SW 1271 (cell line): ENCODE measurements at places on chromosomes 13 and 19.

- no peak for DNase-seq
These were observed 23.9 kb downstream of the B3GLCT start for GRCh38 chr13:31223640-31224039.

DNA sequence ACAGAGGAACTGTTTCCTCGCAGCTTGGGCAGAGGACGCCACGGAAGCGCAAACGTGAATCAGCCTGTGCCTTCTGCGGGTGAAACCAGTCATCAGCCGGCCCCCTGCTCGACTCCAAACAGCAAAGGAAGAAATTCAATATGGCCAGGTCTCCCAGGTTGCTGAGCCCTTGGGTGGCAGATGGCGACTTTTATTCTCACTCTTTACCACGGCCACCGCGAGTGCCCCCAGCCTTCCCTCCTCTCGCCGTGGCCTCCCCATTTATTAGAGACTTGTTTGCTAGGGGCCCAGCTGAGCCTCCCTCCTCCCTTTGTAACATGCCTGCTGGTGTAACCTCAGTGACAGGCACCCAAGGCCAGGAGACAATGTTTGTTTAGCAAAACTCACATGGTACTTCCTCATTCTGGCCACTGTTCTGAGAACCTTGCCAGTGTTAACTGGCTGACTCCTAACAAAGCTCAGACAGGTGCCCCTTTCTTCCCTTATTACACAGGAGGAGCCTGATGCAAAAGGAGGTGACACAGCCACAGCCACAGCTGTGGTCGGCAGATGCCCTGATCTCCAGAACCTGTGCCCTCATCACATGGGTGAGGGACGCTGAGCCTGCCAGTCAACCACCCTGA, 5.8 kb downstream of the RAB20 start:
- no peak for DNase-seq

DNA sequence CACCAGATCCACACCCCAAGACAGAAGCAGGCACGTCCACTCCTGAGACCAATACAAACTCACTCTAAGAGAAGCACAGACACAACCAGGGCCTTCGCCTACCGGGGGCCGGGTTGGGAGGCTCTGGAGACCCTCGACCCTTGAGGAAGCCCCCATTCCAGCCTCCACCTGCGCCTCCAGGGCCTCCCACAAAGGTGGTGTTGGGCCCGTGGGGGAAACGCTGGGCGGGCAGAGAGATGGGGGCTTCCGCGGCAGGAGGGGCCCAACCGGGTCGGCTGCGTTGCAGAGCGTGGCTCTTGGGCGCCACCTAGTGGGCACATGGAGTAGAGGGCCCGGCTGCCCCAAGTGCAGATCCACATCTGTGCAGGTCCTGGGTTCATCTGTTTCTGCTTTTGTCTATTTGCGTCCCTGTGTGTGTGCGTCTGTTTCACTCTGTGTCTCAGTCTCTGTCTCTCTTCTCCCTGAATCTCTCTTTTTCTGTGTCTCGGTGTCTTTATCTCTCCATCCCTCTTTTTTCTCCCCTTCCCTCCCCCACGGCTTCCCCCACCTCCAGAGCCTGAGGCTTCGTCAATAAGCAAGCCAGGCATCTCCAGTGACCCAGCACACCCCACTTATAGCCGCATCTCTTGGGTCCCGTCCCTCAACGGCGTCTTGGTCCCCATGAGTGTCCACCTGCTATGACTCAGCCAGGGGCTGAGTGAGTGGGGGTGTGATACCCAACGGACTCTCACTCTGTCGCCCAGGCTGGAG, 10.5 kb upstream of the TINCR start:
- DNase-seq: no peak

DNA sequence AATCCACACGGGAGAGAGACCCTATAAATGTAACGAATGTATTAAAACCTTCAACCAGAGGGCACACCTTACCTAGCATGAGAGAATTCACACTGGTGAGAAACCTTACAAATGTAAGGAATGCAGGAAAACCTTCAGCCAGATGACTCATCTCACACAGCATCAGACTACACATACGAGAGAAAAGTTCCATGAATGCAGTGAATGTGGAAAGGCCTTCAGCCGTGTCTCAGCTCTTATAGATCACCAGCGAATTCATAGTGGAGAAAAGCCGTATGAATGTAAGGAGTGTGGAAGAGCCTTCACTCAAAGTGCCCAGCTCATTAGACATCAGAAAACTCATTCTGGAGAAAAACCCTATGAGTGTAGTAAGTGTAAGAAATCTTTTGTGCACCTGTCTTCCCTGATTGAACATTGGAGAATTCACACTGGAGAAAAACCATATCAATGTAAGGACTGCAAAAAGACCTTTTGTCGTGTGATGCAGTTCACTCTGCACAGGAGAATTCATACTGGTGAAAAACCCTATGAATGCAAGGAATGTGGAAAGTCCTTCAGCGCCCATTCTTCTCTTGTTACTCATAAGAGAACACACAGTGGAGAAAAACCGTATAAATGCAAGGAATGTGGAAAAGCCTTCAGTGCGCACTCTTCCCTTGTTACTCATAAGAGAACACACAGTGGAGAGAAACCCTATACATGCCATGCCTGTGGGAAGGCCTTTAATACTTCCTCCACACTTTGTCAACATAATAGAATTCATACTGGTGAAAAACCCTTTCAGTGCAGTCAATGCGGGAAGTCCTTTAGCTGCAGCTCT, 16.0 kb downstream of the ZNF582 start:
- DNase-seq: no peak

DNA sequence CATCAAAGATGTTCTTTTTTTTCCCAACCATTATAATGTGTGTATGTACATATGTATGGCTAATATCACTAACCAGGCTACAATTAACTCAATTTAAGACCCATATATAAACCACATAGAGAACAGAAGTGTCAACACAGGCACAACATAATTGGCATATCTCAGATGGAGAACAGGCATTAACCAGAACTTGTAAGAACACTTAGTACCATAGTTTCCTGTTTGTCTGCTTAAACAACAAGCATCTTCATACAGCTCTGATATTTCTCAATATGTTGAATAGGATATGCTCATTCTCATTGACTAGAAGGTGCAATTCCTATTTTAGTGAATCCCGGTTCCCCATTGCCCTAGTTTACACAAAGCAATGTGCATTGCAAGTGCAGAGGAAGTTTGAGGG, 116.9 kb upstream of the EDNRB start:
- no peak for DNase-seq

- DNase-seq: no peak
These were observed 3.7 kb upstream of the TECR start for GRCh38 chr19:14525729-14526128.
